Astrocyte of the hippocampus (primary cell): ENCODE measurements at places on chromosomes 5 and 9.

DNA sequence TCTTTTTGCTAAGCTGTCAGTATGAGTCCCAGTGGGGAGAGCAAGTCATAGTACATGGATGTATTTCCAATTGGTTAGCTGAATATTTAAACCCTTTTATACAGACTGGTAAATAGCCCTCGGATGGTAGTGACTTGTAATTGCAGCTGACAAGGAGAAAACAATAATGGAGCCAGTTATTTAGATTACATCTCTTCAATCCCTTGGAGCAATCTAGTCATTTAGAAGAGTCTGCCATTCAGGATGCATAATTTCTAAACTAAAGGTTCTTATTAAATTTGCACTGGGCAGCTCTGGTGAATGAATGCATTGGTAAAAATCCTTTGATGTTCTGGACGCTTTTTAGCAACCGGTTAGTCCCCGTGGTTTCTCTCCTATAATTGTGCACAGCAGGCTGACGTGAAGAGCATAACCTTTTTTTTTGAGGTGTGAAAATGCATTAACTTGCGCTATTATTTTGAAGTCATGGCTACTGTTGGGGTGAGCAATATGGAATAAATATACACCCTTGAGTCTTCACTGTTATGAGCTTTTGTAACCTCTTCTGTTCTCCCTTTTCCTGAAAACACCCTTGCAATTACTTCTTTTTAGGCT is 158.6 kb upstream of the CD180 start:
- DNase-seq: no peak

DNA sequence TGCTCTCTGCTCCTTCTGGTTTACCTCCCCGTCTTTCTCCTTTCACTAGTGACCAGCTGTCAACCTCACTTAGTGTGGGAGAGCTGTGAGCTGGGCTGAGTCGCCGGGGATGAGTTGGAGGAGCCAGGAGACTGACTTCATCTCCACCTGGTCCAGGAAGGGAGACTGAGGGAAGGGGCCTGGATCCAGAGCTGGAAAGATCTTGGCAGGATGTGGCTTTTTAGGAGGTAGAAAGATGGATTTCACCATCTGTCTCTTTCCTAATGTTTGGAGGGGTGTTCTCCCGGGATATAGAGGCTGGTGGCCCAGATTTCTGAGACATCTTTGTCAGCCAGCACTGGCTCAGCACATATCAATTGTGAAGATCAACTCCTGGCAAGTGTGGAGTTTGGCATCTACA is 37.1 kb upstream of the TNC start:
- no peak for DNase-seq

GRCh38 chr5:118126159-118126558 is 862.2 kb downstream of the DTWD2 start:
- DNase-seq: peak; percentile 45

DNA sequence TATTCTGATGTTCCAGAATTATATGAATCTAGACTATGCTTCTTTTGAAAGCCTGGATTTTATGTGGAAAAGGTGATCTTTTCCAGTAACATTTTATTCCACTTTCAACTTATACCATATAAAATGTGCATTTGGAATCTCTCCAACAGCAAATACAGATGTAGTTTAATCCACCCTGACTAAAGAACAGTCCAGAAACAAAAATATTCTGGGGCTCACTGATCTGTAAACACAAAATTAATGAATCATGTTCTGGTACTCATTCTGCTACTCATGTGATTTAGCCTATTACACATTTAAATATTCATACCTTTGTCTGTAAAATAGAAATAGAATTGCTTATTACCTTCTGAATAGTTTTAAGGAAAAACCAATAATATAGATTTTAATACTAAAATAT is 125.8 kb downstream of the ARRDC3 start:
- no peak for DNase-seq

DNA sequence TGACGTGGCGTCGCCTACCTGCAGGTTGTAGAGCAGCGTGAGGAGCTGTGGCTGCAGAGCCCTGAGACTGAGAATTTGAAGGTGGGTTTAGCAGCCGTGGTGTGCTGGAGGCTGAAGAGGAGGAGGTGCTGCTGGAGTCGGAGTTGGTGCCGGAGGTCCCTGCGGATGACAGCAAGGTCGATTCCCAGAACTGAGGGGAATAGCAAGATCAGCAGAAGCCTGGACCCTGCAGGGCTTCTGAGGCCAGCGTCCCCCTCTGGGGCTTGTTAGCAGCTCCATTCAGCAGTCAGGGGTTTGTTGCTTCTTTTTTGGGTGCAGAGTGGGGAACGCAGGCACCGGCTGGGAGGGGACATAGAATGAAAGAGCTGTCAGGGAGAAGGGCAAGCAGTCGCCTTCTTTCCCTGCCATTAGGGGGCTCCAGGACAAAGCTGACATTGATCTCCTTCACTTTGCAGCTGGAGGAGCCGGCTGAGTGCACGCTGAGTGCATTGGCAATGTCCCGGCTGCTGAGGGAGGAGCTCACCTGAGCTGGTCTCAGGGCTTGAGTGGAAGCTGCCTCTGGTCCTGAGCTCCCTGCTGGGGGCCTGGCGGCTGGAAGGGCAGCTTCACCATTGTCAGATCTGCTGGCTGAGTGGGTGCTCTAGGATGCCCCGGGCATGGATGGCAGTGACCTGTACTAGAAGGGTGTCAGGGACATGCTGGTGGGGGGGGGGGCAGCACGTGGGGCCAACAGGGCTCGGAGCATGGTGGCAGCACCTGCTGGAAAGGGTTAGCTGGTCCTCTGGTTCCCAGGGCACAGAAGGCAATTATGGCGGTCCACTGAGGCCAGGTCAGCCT is 20.8 kb downstream of the OBP2B start:
- peak; percentile 23 for DNase-seq

DNA sequence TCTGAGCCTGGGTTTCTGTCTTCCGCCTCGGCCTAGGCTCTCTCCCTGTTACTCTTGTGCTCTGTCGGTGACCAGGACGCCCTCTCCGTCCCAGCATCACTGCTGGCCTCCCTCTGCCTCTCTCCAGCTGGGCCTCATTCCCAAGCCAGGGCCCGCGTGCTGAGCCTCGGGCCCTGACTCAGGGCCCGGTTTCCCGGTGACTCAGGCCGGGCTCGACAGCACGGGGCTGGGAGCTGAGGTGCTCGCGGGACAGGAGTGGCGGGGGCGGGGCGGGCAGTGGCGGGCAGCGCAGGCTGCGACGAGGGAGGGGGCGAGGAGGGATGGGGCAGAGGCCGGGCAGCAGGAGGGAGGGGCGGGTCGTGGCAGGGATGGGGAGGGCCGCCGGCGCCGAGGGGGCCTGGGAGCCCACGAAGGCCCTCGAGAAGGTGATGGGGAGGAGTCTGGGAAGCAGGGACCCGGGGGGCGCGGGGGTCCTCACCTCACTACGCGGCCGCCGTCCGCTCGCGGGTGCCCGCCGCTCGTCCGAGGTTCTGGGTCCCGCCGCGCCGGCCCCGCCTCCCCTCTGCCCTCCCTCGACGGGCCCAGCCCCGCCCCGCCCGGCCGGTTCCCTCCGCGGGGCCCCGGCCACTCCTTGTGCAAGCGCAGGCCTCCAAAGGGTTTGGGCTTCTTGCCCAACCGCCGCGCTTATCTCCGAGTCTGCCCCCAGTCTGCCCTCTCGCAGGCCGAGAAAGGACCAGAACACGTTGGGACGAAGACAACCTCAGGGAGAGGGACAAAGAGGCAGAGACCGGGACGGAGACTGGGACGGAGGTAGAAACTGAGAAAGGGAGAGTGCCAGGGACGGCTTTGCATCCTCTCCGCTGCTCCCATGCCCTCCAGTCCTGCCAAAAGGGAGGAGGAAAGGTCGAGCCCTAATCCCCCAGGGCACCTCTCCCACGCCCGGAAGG is at the start of gene ARAP3:
Gene ARAP3, minus strand, starts transcription at position 536 of the 947 bp plus-strand sequence. CDS start 1,744 bp downstream, outside the sequence.
- peak; percentile 94 for DNase-seq

- DNase-seq: no peak
These were observed 2.3 kb upstream of the SYK start for GRCh38 chr9:90799271-90799852.

DNA sequence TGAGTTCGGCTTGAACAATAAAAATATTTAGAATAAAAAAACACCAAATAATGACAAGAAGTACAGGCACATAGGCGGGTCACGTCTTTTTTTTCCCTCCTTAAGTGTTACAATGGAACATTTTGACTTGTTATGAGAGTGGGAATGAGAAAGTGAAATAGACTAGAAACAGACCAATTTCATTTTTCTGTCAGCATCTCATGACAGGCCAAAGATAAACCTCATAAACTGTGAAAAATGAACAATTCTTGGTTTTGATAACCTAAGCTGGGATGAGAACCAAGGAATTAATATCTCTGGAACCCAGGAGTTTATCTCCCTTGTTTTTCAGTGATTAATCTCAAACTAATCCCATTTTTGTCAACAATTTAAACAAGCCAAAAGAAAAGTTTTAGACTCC is 299.5 kb downstream of the SLIT3 start:
- DNase-seq: no peak

- DNase-seq: peak; percentile 81
These were observed 57.0 kb downstream of the COL15A1 start for GRCh38 chr9:99000476-99001395.

- DNase-seq: no peak
These were observed 482.0 kb upstream of the CD180 start for GRCh38 chr5:67678594-67678993.

GRCh38 chr5:52886206-52886605 is 98.5 kb downstream of the ITGA1 start:
- DNase-seq: no peak
